ENCODE measurements at places on chromosomes 12 and 14.

GRCh38 chr12:3533703-3534386 lies 42.8 kb downstream of the PRMT8 start:
- peak; percentile 47 for DNase-seq

- DNase-seq: no peak
Measured at GRCh38 chr14:65096323-65097089, 5.8 kb downstream of the MAX start.

DNA sequence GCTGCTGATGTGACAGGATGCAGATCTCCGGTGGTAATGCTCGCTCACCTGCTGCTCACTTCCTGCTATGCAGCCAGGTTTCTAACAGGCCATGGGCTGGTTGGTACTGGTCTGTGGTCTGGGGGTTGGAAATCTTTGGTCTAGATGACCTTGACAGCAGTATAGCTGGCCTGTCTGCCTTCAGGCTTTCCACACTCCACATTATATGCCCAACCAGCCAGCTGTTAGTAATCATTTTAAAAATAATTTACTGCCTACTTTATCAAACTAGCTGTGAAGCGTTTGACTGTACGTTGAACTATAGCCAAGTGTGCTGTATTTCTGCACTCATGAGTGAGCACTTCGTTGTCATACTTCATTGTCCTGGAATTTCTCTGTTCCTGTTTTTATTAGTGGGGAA lies 424.0 kb upstream of the GARIN6 start:
- DNase-seq: no peak

DNA sequence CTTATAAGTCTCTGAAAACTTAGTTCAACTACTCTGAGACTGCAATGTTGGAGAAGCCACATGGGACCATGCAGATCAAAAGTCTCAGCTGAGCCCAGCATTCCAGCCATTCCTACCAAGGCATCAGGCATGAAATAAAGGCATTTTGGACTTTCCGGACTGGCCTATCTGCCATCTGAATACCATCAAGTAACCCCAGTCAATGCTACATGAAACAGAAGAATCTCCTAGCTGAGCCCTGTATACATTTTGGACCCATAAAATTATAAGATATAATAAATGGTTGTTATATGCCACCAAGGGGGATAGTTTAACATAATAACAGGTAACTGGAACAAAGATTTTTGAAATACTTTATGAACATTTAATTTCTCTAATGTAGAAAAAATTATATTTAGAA lies 9.3 kb upstream of the TMEM260 start:
- DNase-seq: no peak

DNA sequence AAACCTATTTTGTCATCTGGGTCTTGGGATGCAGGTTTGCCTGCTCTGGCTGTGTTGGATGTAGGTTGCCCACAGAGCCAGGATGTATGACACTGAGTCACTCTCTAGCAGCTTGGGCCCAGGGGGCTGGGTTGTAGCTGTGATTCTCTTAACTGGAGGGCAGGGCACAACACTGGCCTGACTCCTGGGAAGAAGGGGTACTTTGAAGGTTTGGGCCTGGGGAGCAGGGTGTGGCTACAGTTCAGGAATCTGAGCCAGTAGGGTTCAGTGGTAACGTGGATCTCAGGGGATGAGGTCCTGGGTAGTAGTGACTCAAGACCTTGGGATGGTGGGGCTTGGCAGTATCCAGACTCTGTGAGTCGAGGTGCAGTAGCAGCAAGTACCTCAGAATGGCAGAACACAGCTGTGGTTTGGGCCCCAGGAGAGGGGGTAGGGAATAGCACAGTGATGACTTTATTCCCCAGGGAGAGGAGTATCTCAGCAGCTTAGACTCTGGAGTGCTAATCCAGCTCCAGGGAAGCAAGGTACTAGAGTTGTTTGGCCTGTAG lies 25.7 kb downstream of the TBC1D15 start:
- no peak for DNase-seq

- no peak for DNase-seq
Measured at GRCh38 chr14:100777818-100778525, 47.9 kb upstream of the MEG3 start.

- DNase-seq: no peak
Measured at GRCh38 chr14:69231486-69231885, 28.5 kb upstream of the GALNT16 start.

- DNase-seq: peak; percentile 83
Measured at GRCh38 chr14:53217316-53217994, 64.3 kb upstream of the DDHD1 start.

DNA sequence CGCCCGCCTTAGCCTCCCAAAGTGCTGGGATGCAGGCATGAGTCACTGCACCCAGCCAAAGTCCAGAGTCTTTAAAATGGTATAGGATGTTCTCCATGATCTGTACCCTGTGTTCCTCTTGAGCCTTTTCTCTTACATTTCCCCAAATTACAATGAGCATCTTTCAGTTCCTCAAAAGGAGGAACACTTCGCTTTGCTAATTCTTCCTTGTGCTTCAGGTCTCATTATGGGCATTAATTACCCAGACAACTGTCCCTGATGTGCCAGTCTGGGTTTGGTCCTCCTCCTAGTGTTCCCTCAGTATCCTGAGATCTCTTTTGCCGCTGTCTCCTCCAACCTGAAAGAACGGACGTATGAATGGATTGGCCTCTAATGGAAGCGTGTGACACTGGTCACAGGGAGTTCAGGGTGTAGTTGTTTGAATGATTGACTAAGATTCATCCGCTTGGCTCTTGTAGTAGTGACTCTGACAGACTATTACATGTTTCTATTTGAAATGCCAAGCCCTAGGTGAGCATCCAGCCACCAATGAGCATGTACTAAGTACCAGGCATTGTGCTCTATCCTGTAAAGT lies 8.2 kb downstream of the PRKCH start:
- no peak for DNase-seq

- DNase-seq: no peak
Measured at GRCh38 chr14:34711169-34711568, 3.2 kb downstream of the CFL2 start.

- no peak for DNase-seq
Measured at GRCh38 chr12:118746176-118746575, 235.2 kb upstream of the SRRM4 start.

- DNase-seq: no peak
Measured at GRCh38 chr12:4871514-4871913, 38.2 kb upstream of the KCNA1 start.

Measured in NCI-H1436 (cell line).